ENCODE measurements at places on chromosomes 4 and X.

- DNase-seq = peak; percentile 71
- H3K36me3 ChIP-seq = peaks cover 3% of the 10 kb centered on the region
- peak overlapping the region; percentile 95 for H3K4me3 ChIP-seq
- H3K27me3 ChIP-seq = peaks cover 2% of the 10 kb centered on the region
- H3K27ac ChIP-seq = no peak overlapping the region
Measured at GRCh38 chr4:38664706-38665401, 855 bp downstream of the KLF3 start.

DNA sequence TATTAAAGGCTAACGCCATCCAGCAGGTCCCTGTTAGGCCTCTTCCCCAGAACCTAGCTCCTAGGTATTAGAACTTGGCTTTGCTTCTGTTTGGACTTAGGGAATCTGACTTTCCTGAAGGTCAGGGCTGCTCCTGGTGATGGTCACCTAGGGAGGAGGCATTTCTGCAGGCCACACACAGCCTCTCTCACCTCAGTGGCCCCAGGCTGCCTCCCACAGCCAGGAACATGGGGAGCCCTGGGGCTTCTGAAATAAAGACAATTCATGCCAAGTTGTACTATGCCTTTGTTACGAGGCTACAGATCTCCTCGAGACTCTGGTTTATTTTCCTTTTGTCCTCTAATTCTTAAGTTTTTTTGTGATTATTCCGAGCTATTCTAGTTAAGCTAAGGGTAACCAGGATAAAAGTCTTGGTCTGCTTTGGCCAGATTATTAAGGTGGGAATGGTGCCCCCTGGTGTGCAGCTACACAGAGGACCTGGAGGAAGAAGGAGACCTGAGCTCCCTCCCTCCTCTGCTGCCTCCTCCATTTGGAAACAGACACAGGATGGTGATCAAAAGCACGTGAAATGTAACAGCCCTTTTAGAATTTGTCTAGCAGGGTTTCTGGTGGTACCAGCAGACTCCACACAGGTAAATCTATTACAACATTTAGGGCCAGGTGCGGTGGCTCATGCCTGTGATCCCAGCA lies 131.0 kb downstream of the DCLK2 start:
- DNase-seq = peak; percentile 59
- no peaks in the 10 kb centered on the region for H3K4me1 ChIP-seq
- no peaks in the 10 kb centered on the region for H3K36me3 ChIP-seq
- H3K4me3 ChIP-seq = no peak overlapping the region
- H3K27me3 ChIP-seq = no peaks in the 10 kb centered on the region

- H3K4me1 ChIP-seq = no peaks in the 10 kb centered on the region
- no peak overlapping the region for H3K4me3 ChIP-seq
Measured at GRCh38 chrX:53713987-53714579, 27.6 kb upstream of the HUWE1 start.

GRCh38 chr4:2179717-2180116 lies 62.2 kb downstream of the HAUS3 start:
- DNase-seq = no peak
- no peaks in the 10 kb centered on the region for H3K27me3 ChIP-seq
- no peak overlapping the region for H3K4me3 ChIP-seq
- H3K27ac ChIP-seq = no peak overlapping the region
- peaks cover 2% of the 10 kb centered on the region for H3K36me3 ChIP-seq

DNA sequence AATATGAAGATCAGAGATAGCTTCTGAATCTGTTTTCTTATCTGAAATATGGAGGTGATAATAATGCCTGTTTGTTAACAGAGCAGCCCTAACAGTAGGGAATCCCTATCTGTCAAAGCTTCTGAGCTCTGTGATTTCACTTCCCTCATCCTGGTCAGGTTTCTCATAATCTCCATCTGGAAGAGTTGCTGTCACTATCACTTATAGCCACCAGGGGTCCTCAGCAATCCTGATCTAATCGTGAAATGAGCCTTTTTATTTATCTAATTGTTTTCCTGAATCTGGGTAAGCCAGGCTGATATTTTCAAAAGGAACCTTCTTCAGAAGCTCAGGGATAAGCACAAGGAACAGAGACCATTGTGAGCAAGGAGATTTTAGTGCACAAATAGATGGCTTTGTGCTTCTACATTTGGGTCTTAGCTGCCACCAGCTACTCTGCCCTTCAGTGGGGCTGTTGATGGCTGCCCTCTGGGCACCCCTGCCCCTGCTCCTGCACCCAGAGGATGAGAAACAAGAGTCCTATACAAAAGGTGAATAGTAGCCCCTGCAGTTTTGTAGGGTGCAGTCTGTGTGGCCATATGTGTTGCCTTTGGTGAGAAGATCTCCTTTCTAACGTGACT lies 196.4 kb upstream of the RADX start:
- H3K4me1 ChIP-seq = no peaks in the 10 kb centered on the region
- no peaks in the 10 kb centered on the region for H3K36me3 ChIP-seq
- DNase-seq = no peak
- H3K4me3 ChIP-seq = no peak overlapping the region
- H3K27ac ChIP-seq = no peak overlapping the region
- no peaks in the 10 kb centered on the region for H3K27me3 ChIP-seq

- H3K27ac ChIP-seq = no peak overlapping the region
- peak; percentile 56 for DNase-seq
- H3K4me3 ChIP-seq = no peak overlapping the region
- no peaks in the 10 kb centered on the region for H3K27me3 ChIP-seq
- no peaks in the 10 kb centered on the region for H3K36me3 ChIP-seq
Measured at GRCh38 chr4:175386776-175387507, 425.1 kb downstream of the GPM6A start.

DNA sequence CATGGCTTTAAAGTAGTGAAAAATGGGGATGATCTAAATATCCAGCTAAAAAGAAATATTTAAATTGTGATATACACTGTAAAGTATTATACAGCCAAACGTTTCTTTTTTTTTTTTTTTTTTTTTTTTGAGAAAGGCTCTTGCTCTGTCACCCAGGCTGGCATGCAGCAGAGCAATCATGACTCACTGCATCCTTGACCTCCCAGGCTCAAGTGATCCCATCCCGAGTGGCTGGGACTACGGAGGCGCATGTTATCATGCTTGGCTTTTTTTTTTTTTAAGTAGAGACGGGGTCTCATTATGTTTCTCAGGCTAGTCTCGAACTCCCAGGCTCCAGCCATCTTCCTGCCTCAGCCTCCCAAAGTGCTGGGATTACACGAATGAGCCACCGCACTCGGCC lies 17.1 kb downstream of the SMIM14 start:
- H3K27ac ChIP-seq = no peak overlapping the region
- 0 out of 3 replicates have a peak, but pooled peaks cover 2% of the 10 kb centered on the region for H3K36me3 ChIP-seq
- H3K4me1 ChIP-seq = no peaks in the 10 kb centered on the region
- H3K4me3 ChIP-seq = no peak overlapping the region

DNA sequence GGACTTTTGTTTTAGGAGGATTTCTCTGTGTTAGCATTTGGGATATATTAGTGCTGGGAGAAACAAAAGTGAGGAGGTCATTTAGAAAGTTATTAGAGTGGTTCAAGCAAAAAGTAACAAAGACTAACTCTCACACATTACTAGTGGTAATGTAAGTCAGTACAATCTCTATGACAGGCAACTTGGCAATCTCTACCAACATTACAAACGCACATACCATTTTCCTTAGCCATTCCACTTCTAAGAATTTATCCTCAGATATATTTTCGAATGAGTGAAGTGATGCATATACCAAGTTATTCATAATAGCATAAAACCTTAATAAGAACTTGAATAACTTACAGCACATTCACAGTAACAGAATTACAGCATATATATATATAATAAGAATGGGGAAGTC lies 146.2 kb downstream of the PRSS12 start:
- no peak overlapping the region for H3K27ac ChIP-seq
- DNase-seq = no peak
- no peaks in the 10 kb centered on the region for H3K4me1 ChIP-seq
- no peaks in the 10 kb centered on the region for H3K27me3 ChIP-seq
- peaks cover 18% of the 10 kb centered on the region for H3K36me3 ChIP-seq

GRCh38 chr4:139469216-139469615 lies 15.3 kb downstream of the RAB33B start:
- no peaks in the 10 kb centered on the region for H3K27me3 ChIP-seq
- H3K36me3 ChIP-seq = peaks cover 23% of the 10 kb centered on the region
- H3K4me3 ChIP-seq = no peak overlapping the region
- H3K27ac ChIP-seq = no peak overlapping the region
- no peaks in the 10 kb centered on the region for H3K4me1 ChIP-seq
- DNase-seq = no peak

Data from H9 (cell line).